Coronary artery (tissue), 2 donors: ENCODE measurements at places on chromosomes 4 and X.

GRCh38 chrX:5586726-5587125, 641.9 kb downstream of the NLGN4X start:
- DNase-seq: no peak

- no peak for DNase-seq
These were observed 204.6 kb downstream of the RBM46 start for GRCh38 chr4:154985673-154986072.

DNA sequence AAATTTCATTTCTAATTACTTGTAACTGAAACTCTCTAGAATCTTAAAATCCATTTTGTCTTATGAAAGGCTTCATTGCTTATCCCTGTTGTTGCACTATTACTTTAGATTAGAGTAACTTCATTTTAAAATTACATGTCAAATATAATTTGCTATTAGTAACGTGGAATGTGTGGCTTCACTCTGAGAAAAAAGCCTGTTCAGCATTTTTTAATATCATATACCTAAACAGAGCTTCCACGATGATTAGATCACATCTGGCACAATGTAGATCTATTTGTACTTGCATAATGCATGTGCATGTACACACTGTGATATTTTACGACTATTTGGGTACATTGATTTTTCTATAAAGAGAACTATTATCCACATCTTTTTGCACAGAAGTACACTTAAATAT, 648.1 kb downstream of the RPA4 start:
- DNase-seq: no peak

GRCh38 chrX:17737986-17738713, 857 bp downstream of the SCML1 start:
- no peak for DNase-seq

DNA sequence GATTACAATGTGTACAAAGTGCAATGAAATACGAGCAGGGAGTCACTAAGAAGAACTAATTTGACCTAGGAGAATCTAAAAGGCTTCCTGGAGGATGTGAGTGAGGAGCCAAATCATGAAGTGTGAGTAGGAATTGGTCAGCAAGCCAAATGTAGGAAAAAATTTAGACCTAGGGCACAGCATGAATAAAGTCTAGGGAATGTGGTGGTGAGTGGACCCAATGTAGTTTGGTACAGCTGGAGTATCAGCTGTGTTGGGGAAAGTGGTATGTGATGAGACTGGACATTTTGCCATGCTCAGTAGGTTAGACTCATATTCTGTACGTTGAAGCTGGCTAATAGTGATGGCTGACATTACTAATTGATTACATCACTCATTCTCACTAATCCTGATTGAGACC, 191.0 kb downstream of the AFF2 start:
- no peak for DNase-seq

DNA sequence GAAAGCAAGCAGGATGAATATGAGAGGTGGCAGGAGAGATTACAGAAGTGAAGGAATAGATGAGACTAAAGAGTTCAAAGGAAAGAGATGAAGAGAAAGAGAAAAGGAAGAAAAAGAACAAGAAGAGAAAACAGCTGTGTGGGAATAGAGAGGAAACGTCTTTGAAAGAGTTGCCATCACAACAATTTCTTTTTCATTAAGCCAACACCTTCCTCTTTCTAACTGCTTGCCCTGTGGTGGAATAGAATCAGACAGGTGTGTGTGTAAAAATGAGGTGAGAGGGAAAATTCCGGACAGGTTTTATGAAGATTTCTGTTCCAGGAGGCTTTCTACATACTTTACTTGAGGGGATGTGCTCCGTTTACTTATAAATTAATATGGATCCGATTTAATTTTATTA, 28.8 kb downstream of the DTHD1 start:
- no peak for DNase-seq

DNA sequence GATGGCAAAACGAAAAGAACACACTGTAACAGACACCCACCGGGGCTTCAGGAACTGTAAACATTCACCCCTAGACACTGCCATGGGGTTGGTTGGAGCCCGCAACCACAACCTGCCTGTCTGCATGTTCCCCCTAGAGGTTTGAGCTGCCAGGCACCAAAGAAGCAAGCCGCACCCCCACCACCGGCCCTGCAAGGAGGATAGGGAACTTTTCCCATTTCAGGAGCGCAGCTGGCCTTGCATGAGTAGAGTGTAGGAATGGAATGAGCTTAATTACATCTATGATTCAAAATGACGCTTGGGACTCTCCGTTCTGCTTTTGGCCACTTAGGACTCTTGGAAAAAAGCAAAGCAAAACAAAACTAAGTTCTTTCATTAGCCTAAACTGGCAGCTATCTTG, 243.6 kb upstream of the CTSO start:
- no peak for DNase-seq

DNA sequence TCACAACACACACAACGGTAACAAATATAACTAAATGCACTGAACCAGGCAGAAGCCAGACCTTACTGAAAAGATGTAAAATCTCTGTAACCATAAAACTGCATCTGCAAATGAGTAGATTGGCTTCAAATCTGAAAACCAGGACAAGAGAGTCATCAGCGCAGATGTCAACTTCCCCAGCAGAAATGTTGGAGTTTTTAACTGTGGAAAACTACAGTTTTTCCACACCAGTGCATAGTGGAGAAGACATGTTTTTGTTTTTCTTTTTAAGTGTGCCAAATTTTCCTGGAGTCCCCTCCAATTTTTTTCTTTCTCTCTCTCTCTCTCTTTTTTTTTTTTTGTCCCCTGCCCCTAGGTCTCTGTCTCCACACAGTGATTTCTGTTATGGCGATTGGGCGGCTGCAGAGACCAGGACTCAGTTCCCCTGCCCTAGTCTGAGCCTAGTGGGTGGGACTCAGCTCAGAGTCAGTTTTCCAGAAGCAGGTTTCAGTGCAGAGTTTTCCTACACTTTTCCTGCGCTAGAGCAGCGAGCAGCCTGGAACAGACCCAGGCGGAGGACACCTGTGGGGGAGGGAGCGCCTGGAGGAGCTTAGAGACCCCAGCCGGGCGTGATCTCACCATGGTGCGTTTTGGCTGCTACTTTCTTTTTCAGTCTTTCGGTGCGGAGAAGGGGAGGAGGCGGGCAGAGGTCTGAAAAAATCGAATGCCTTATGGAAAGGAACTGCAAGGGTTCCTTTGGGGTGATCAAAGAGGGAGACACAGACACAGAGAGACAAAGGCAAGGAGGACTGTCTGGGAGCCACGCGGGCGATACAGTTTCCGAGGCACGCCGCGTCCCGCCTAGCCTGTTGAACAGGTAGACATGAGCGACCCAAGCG, at the start of gene GUCY1A1:
GUCY1A1 (plus strand) TSS at position 505 of the 878 bp plus-strand sequence. CDS start 30,020 bp downstream, outside the sequence.
- peak; percentile 77 for DNase-seq

DNA sequence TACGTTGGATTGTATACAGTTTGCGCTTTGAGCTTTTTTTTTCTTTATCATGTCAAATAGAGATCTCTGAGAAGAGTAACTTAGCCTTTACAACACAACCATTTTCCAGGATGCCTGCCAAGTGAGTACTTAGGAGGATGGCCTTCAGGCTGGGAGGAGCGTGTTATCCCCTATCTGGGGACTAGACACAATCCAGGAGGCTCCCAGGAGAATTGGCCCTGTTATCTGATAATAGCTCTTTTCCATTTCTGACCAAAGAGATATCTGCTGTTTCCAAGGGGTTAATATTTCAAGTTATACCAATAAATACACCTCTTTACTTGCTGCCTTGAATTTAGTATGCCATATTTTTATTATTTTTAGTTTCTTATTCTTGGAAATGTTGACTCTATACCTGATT, 169.5 kb upstream of the SMARCAD1 start:
- no peak for DNase-seq

GRCh38 chr4:183638436-183638835, 20.5 kb downstream of the RWDD4 start:
- no peak for DNase-seq

- DNase-seq: peak; percentile 64
These were observed 2.7 kb upstream of the SORCS2 start for GRCh38 chr4:7189475-7190277.

- DNase-seq: no peak
These were observed 432.6 kb downstream of the INPP4B start for GRCh38 chr4:142413485-142413884.

DNA sequence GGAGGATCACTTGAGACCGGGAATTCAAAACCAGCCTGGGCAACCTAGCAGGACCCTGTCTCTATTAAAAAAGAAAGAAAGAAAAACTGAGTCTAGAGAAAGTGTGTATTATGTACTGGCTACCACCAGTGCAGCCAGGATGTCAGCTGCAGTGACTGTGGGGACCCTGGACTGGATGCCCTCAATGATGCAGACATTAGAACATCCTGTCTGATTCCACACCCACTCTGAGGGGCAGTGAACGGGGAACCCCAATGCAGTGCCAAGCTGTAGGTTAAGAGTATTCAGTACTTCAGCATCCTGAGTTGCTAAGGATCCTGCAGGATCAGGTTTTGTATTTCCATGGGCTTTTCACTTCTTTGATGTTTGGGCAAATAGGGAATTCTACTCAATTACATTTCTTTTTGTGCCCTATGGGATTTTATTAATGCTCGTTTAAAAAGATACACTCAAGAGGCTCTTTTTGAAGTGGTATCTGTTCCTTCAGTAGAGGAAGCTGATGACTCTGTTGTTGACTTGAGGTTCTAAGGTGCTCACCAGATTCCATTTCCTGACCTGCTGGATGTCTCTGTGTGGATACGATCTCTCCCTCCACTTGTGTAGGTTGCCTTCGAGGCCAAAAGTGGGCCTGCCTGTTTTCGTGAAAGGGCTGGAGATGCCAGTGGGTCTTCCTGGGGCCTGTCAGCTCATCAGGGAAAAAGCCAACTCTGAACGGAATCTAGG, 85.9 kb upstream of the CLCN4 start:
- no peak for DNase-seq

- no peak for DNase-seq
These were observed 18.8 kb downstream of the SLC7A11 start for GRCh38 chr4:138223231-138223910.

GRCh38 chr4:7094916-7095315, 27.1 kb upstream of the GRPEL1 start:
- no peak for DNase-seq
